Fibroblast of mammary gland (primary cell): ENCODE measurements at places on chromosomes 16 and 17.

GRCh38 chr17:58084317-58084981 is 1.2 kb downstream of the DYNLL2 start:
- DNase-seq: peak; percentile 11

DNA sequence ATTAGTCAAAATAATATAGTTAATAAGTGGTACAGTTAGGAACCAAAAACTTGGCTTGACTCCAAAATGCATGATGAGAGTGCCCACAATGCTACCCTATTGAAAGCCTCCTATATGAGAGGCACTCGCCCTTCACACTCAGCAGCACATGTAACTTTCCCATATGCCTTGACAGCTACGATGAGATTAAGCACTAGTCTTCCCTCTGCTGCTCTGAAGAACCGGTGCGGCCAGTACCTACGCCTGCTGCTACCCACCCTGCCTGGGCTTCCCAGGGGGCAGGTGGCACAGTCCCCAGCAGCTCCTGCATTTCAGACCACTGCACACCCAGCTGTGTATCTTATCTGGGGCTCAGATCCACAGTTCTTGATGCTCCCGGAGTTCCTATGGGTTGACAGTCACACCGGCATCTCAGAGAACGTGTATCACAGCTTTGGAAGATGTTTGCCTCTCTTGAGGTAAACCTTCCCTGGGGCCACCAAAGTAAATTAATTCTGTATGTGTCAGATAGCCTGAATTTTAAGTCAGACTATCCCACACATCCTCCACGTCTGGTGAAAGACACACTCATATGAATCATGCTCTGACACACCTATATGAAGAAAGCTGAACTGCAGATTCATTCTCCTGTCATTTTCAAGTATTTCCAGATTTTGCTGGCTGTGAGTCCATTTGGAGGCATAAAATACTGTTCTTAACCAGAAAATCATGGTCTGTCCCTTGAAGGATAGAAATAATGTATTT is 77.8 kb downstream of the MYH10 start:
- DNase-seq: peak; percentile 78

DNA sequence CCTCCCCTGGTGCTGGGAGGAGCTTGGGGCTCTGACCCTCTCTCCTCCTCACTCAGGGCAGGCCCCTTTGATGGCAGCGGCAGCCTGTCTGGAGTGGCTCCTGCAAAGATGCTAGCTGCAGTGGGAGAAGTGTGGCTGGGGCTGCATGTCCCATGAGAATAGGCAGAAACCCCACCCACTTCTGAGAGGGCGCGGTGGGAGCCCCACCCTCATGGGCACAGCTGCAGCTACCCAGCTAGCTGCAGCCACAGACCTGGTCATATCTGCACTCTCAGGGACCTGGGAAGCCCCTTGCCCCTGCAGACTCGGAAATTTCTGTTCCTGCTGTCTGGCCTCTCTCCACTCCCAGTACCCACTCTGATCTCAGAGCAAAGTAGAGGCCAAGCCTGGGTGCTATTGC is 72.2 kb upstream of the BRD7 start:
- DNase-seq: no peak

DNA sequence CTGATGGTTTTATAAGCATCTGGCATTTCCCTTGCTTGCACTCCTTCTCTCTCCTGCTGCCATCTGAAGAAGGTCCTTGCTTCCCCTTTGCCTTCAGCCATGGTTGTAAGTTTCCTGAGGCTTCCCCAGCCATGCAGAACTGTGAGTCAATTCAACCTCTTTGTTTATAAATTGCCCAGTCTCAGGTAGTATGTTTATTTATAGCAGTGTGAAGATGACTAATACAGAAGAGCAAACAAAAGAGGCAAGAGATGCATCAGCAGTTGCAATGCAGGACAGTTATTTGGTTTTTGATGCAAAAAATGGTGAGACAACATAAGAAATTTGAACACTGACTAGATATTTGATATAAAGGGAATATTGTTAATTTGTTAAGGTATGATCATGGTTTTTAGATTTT is 16.8 kb downstream of the TMEM100 start:
- no peak for DNase-seq

- peak; percentile 51 for DNase-seq
These were observed 748 bp upstream of the CMTM3 start for GRCh38 chr16:66603537-66604375.

DNA sequence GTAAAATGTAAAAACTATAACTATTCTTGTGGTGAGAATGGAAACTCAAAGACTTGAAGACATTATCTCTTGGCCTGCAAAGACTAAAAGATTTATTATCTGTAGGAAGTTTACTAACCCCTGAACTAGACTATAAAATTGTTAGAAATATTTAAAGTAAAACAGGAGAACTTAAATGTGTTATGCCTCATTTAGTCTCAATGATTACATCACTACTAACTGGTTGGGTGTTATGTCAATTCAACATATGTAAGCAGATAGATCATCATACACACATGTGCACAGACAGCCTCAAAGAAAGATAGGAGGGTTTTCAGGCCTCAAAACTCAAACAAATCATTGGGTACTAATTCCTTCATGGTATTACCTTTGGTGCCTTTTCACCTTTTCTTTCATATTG is 7.6 kb downstream of the STX8 start:
- DNase-seq: no peak

- no peak for DNase-seq
These were observed at the start of gene SRCIN1 for GRCh38 chr17:38605841-38606645. Gene SRCIN1, minus strand, starts transcription at chr17:38605952. Its CDS starts 247 bp downstream, at chr17:38605705.

GRCh38 chr17:20787281-20787680 is 207.8 kb downstream of the CDRT15L2 start:
- DNase-seq: no peak

DNA sequence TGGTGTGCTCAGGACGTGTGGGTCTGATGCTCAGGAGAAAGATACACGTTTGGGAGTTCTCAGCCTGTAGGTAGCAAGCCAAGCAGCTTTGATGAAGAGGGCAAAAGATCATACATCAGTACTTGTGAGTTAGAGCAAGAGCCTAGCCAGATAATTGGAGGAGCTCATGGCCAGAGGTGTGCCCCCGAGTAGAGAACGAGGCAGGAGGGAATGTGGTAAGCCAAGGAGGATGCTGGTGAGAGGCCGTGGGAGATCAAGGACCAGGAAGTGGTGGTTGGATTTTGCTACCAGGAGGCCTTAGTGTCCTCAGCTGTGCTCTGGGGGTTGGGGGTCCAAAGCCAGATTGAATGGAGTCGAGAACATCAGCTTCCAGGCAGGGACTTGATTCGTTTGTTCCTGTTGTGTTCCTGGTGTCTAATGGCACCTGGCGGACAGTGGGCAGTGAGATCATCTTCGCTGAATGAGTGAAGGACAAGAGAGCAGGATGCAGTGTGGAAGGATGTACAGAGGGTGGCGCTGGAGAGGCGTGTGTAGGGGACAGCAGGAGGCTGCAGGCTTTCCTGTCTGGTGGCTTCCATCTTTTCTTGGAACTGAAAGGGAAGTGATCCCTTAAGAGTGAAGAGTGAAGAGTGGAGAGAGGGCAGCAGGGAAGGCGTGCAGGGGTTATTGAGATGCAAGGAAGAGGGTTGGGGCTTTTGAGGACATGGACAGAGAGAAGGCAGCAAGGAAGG is 11.6 kb downstream of the FBXL19 start:
- peak; percentile 64 for DNase-seq

GRCh38 chr16:59295993-59296736 is 562.0 kb upstream of the GOT2 start:
- no peak for DNase-seq

DNA sequence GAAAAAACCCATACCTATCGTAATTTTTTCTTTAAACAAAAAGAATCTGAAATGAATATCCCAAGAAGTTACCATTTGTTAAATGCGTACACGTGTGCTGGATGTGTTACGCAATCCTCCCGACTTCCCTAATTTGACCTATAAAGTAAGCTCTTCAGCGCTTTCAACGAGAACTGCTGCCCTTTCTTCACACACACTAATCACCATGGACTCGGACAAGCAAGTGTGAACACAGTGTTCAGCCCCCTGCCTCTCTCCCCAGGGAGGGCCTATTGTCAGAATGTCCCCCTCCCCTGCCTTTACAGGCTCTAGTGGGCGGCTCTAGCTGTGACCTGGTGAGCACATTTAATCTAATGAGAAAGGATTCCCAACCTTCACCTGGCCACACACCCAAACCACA is 216.1 kb downstream of the CEP112 start:
- no peak for DNase-seq

DNA sequence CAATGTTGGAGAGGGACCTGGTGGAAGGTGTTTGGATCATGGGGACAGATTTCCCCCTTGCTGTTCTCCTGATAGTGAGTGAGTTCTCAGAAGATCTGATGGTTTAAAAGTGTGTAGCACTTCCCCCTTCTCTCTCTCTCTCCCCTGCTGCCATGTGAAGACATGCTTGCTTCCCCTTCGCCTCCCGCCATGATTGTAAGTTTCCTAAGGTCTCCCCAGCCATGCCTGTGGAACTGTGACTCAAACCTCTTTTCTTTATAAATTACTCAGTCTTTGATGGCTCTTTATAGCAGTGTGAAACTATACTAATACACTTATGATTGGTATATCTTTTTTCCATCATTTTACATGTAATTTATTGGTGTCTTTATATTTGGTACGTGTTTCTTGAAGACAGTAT is 13.4 kb downstream of the ADGRG5 start:
- no peak for DNase-seq

DNA sequence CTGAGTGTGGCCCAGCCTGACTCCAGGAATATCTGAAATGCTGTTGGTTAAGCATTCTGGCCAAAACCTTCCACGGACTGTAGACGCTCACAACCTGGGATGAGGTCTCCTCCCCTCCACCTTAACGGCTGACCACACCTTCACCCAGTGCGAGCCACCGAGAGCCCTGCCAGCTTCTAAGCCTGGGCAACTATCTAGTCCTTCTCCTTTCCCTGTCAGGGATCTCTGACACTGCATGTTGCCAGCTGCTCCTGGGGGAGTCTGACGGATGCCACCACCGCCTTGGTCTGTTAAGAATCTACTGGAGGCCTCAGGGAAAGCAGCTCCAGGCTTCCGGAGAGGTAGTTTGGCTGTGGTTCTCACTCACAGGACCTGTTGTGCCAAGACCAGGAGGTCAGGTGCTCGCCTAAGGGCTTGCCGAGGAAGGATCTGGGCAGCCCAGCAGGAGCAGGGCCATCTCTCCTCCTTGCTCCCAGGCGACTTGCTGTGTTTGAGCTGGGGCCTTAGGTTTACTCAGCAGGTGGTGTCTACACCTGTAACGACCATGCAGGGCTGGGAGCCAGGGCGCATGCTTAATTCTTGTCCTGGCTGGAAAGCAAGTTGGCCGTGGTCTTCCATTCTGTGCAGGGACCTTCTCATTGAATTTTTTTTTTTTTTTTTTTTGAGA is 111.8 kb downstream of the NTN1 start:
- no peak for DNase-seq

DNA sequence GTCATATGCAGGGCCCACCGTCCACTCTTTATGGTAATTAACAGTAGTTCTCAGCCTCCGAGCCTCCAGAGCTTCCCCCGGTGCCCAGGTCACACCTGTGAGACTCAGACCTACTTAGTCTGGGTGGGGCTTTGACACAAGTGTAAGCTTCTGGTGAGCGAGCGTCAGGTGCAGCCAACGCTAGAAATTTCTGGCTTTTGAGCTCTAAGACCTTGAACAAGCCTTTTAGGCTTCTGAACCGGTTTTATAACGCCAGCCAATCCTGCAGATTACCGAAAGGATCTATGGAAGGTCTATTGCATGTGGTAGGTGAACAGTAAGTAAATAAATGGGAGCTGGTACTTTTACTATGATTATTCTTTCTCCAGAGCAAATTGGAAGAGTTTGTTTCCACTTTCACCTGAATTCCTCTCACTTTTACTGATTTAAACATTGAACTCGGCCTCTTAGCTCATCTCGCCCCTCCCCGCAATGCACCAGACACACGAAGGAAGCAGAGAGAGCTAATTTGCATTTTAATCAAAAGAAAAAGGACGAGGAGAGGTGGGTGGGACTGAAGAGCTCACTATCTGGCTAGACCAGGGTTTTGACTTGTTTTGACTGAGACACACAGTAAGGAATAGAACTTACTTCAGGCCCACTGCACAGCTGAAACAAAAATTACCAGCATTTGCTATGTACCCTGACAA is 47.1 kb downstream of the ABAT start:
- DNase-seq: no peak

- no peak for DNase-seq
These were observed 6.9 kb downstream of the CCL17 start for GRCh38 chr16:57411362-57411976.

DNA sequence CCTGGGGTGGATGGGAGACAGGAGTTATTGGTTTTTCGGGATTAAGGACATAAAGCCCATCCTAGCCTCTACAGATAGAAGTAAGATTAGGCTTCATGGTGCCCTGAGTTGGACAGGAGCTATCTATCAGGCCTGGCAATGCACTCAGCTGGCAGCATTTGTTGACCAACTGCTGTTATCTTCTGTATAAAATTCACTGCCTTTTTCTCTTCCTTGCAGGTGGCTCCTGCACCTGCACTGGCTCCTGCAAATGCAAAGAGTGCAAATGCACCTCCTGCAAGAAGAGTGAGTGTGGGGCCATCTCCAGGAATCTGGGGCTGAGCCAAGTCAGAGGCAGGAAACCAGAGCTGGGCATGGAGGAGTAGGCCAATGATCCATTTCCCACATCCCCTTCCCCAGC is 579 bp downstream of the MT1A start:
- no peak for DNase-seq

- no peak for DNase-seq
These were observed 14.1 kb downstream of the TMC5 start for GRCh38 chr16:19431636-19432340.
